ENCODE measurements at places on chromosomes 3 and 15. TPM values are rescaled to one million over a fixed set of nuclear protein-coding genes. Genes with fewer than 3 reads are reported as not detected.

DNA sequence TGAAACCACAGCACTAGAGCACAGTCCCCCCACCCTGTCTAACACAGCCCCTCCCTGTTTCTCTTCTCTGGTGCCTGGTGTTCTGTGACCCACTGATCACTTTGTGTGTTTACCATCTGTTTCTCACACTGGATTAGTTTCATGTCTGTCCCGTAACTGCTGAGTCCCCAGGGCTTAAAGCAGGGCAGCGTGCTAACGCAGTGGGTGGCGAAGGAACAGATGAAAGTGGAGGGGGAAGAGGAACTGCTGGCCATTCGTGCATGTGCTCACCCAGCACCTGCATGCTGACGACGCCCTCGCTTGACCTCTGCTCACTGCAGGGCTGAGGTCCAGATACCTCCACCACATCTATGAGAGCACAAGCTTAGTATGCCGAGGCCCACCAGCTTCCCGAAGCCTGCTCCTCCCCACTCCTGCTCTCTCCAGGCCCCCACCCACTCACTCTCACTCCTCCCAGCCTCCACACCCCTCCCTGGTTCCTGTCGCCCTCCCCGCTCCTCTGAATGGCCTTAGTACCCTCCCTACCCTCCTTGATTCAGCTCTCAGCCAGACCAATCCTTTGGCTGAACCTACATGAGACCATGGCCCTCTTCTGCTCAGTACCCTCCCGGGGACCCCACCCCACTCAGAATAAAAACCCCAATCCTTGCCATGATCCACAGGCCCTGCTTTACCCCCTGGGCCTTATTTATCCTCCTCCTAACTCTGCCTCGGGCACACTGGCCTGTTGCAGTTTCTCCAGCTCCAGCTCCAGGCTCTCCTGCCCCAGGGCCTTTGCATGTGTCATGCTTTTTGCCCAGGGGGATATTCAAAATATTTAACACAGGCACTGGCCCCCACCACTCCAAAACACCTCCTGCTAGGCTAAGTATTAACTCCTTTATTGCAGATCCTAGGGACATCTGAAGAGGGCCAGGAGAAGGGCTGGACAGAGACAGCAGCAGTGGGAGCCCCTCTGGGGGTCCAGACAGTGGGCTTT lies 15.1 kb upstream of the IQSEC1 start:
- no peak for DNase-seq

DNA sequence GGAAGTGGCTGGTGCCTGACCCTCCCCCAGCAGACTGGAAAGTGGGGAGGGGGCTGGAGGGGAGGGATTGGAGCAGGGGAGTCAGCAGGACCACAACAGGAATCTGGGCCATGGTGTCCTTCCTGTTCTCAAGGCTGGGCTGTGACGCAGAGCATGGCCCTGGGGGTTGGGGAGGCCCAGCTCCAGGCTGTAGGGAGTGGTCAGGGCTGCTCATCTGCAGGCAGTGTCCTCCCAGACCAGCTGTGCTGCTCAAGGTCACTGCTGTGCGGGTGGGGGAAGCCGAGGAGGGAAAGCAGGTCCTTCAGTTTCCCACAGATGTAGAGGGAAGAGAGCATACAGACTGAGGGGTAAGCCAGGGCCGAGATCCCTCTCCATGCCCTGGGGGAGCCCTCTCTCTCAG lies 40.7 kb downstream of the CYP11A1 start:
- no peak for DNase-seq

GRCh38 chr3:158882445-158882844 lies 80.6 kb downstream of the MFSD1 start:
- no peak for DNase-seq

- no peak for DNase-seq
These were observed 230.9 kb upstream of the CD96 start for GRCh38 chr3:111311126-111311525.

DNA sequence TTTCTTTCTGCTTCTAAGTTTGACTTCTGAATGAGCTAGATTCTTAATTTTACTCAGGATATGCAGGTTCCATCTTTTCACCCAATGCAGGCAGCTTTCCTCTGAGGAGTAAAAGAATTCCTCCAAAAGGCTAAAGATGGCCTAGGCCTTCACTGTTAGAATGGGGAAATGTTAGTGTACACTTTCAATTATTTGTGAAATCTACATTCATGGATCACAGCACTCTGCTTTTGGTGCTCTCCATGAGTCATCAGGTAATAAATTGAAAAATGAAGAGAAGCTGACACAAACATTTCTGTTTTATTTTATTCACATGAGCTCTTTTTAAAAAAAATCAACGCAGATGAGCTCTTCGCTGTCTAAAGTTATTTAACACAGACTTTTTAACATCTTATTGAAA lies 502.5 kb upstream of the GOLIM4 start:
- no peak for DNase-seq

DNA sequence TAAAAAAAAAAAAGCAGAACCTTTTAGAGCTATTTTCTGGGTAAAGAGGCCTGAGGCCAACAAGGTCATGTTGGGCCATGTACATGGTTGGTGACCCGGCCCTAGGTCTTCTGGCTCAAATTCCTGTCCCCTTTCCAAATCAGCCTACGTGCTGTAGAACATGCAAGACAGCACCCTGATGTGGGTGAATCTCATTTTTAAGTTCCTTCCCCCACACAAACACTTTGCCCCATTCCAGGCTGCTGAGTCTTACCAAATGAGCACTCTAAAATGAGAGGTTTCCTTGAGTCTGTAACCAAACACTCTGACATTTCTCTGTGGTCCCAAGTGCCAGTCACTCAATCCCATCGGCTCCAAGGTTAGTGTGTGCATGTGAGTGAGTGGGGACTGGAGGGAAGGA lies 9.4 kb downstream of the BCL6 start:
- DNase-seq, result no peak

DNA sequence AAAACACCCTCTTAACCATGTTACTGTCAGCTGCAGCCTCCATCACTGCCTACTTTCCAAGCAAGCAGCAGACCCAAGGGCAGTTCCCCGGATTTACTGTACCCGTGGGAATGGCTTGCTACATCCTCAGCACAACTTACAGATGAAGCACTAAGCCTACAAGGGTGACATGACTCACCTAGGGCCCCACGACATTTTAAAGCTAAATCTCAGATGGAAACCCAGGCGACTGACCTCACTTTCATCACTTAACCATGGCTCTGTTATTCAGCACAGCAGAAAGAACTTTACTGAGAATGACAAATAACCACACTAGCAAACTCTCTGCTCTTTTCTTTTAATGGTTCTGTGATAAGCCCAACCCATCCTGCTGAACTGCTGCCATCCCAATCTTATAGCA lies 65.6 kb downstream of the SUMF1 start:
- DNase-seq, result no peak

- no peak for DNase-seq
These were observed 19.8 kb downstream of the WDR73 start for GRCh38 chr15:84634228-84634837.

DNA sequence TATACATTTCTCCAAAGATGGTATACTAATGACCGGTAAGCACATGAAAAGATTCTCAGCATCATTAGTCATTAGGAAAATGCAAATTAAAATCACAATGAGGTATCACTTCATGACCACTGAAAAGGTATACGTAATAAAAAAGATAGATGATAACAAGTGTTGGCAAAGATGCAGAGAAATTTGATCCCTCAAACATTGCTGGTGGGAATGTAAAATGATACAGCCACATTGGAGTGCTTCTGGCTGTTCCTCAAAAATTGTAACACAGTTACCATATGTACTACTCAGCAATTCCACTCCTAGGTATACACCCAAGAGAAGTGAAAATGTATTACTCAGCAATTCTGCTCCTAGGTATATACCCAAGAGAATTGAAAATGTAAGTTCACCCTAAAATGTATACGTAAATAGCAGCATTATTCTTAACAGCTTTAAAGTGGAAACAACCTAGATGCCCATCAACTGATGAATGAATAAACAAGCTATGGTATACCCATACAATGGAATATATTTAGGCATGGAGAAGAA lies 25.0 kb upstream of the KY start:
- DNase-seq, result no peak

GRCh38 chr3:81778678-81779182 lies 17.3 kb upstream of the GBE1 start:
- no peak for DNase-seq

MB21D2 gene
- total RNA-seq, result 2.7 TPM

PPP1R14D gene
- 154 TPM for total RNA-seq

SERPINI2 gene
- not detected for total RNA-seq

XCR1 gene
- 0.20 TPM for total RNA-seq

SPINT1 gene
- total RNA-seq, result 324 TPM
